ENCODE measurements at places on chromosomes 7 and 10.
A peak's percentile ranks its signal among the peaks of the same experiment; 100 is the strongest.

GRCh38 chr10:112950714-112951358 lies 789 bp downstream of the TCF7L2 start:
- DNase-seq: no peak

DNA sequence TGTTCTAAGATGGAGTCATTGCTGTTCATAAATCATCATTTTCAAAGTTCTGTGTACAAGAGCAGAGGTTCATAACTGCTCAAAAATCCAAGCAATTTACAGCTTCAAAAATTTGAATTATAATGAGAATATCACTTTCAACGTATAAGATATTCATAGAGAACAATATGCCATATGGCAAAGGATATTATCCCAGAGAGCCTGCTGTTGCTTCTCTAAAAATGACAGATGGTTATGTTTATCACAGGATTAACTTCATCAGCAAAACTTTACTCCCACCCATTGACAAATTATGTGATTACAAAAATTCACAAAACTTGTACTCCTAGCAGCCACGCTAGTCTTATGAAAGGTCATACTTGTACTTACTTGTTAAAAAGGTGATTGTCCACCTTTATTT lies 105.1 kb downstream of the PIP4K2A start:
- no peak for DNase-seq

DNA sequence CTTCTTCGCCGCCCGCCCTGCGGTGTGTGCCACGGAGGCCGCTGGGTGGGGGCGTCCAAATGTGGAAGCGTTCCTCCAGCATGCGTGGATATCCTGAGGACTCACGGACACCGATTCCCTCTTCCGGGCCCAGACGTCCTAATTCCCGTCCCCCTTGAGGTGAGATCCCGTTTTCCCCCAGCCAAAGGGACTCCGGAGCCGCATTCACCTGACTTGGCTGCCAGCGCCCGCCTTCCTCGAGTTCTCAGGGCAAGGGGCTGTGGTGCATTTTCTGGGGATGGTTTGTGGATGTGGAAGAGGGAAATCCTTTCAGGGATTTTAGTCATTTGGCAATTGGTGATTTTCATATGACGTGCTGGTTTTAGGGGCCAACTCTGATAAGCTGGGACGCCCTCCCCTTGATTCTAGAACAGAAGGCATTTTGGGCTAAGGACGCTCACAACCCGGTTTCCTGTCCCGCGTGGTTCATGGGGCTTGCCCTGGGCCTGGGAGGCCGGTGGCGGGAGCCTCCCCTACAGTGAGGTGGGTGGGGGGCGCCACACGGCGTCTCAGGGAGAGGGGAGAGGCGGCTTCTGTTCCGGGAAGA lies 165.4 kb downstream of the ACTR3B start:
- DNase-seq: no peak

DNA sequence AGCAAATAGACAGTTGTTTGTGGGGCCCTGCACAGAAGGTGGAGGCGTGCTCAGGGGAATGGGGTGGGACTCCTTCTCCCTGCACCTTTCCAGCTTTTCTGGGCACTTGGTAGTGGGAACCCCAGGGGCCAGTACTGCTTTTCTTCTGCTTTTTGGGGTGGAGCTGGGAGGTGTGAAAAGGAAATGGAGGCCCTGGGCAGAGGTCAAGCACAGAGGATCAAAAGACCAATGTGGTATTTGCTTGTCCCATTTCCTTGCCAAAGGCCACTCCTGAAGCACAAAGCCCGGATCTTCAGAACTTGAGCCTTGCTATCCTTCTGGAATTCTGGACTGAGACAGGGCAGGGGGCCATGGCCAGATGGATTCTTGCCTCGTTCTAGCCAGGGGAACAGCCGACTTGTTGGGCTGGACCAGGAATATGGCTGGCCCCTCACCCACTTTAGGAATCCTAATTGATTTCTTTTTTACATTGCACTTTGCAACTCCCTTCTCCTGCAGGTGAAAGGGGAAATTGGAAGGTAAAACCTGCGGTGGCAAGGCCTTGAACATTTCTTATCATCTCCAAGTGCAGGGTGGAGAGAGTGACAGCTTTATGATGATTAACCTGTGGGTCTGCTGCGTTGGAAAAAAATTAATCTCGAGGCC lies 26.5 kb downstream of the ADRA2A start:
- no peak for DNase-seq

- no peak for DNase-seq
Measured at GRCh38 chr10:63421591-63421990, 44.2 kb downstream of the JMJD1C start.

GRCh38 chr10:13585195-13585751 lies 1.5 kb upstream of the PRPF18 start:
- DNase-seq: no peak

GRCh38 chr10:67772894-67773511 lies 65.0 kb downstream of the DNAJC12 start:
- no peak for DNase-seq

- DNase-seq: no peak
Measured at GRCh38 chr10:124035928-124036558, 57.4 kb downstream of the CHST15 start.

DNA sequence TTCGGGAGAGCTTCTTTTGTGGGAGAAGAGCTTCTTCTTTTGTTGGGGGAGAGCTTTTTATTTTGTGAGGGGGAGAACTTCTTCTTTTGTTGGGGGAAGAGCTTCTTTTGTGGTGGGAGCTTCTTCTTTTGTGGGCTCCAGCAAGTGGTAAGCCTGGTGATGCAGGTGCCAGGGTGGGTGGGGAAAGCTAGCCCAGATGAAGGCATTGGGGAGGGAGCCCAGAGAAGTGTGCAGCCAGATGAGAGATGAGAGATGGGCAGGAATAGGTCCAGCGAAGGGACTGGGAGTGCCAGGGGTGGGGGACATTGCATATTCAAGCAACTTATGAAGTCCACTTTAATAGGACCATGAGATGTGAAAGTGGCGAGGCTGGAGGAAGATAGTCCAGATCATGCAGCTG lies 9.7 kb downstream of the ADRA2A start:
- DNase-seq: no peak

- DNase-seq: no peak
Measured at GRCh38 chr10:114711176-114711868, 53.2 kb upstream of the ABLIM1 start.

DNA sequence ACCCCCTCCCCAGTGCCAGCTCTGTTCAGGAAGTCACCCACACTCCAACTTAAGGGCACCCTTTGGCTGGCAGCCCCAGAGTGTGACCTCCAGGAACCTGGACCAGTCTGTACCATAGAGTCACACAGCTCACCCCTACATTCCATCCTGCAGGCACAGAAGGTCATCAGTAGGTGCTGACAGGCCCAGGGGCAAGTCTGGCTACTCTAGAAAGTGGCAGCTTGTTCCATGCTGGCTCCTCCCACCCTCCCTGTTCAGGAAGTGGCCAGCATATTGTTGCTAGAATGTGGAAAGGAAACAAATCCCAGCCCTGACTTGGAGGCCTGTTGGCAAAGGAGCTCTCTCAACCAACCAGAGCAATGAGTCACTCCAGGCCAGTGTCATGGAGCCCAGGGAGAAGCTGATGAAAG lies 3.2 kb upstream of the NCOA4 start:
- DNase-seq: peak; percentile 85

DNA sequence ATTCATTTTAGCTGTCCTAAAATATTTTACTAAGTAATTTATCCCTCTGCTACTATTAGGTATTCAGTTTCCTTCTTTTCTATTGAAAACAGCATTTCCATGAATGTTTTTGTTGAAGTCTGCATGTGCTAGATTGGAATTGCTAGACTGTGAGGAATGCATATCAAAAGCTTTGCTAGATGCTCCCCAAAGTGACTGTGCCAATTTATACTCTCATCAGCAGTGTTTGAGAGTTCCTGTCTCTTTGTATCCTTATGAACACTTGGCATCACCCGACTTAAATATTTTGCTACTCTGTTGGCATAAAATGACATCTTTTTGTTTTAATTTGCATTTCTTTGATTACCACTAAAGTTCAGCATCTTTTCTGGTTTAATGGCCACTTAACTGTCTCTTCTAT lies 45.0 kb upstream of the PRR15 start:
- no peak for DNase-seq

- DNase-seq: no peak
Measured at GRCh38 chr10:131020775-131021174, 290.7 kb downstream of the TCERG1L start.

DNA sequence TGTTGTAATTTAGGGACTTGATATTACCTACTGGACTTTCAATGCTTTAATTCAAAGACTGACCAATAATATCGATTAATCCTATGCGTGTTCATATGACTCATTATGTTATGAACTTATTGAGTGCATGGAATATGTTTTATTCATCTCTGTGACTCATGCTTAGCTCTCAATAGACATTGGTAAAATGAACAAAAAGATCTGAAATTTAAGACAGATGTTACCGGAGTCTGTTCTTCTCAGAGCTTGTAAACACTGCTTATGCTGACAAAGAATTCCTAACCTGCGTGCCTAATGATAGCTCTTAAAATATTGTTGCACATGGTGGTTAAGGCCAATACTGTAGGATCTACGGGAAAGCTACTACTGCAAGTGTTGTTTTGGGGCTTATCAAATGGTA lies 131.5 kb upstream of the ACBD5 start:
- DNase-seq: no peak

- DNase-seq: no peak
Measured at GRCh38 chr7:25369786-25370185, 141.5 kb upstream of the NPVF start.

GRCh38 chr7:149214020-149214720 lies 18.8 kb downstream of the ZNF282 start:
- DNase-seq: no peak

DNA sequence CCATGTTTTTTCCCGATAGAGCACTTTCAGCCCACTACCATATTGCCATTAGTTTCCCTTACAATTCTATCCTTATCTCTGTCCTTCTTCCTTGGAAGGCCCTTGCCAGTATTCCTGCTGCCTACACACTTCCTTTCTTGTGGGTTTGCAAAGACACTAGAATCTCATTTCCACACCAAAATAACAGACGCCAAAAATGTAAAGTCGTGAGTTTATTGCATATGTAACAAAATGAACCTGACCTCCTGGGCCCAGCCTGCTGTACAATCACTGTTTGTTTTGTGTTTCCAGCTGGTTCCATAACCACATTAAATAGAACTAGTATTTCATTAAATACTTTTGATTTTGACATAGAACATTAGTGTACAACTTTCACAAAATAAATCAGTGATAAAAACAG lies 116.7 kb downstream of the SMURF1 start:
- no peak for DNase-seq

DNA sequence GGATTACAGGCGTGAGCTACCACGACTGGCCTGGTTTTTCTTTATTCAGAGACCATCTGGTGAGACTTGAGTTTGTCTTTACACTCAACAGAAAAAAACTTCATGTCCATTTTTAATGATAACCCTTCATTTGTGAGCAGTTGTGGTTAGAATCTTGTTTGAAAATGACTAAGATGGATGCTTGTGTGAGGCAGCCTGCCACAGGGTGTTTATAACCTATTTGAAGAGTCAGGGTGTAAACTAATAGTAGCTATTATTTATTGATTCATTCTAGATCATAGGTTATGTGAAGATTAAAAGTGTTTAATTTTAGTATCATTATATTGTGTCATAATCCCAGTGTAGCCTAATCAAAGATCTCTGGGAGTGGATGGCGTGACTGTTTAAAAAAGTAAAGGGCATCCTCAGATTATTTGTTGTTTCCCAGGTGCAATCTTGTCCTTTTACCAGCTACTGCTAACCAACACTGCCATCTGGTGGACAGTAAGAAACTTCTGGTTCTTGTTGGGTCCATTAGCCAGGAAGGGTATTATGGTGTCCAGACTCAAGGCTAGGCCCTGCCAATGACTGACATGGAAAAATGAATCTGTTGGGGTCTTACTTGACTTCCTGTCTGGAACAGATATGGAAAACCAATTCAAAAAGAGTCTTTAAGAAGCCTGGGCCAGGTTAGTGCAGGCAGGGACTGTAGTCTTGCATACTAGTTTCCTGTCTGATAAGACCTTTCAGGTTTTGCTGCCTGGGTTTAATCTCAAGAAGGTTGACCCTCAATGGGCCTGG lies 24.9 kb downstream of the NRBF2 start:
- peak; percentile 64 for DNase-seq

DNA sequence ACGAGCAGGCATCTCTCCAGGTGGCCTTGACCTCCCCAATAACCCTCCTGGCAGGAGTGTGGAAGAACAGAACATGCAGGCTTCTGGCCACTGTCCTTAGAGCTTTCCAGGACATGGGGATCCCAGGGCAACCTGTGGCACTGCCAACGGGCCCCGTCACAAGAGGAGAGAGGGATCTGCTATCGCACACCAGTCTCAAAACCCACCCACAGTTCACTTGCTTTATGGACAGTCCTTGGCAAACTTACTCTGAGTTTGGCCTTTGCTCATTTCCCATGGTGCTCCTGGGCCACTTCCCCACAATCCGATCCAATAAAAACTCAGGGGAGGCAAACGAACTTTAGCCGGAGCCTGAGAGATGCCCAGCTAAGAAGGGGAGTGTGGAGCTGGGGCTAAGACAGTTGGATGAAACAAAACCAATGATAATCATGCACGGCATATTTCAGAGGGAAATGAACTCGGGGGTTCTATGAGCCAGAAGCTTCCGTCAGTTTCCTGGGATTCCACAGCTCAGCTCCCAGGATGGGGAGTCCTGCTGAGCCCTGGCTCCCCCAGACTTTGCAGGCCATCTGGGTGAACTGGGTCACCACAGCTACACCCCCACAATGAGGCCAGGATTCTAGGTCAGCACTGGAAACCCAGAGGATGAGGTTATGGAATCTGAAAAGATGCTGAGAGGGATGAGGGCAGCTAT lies 158.4 kb downstream of the NEURL1 start:
- DNase-seq: no peak

- peak; percentile 90 for DNase-seq
Measured at GRCh38 chr7:51139796-51140195, 176.8 kb downstream of the COBL start.

GRCh38 chr10:48224979-48225560 lies 49.4 kb downstream of the FRMPD2 start:
- no peak for DNase-seq

GRCh38 chr10:133276435-133277201 lies at the start of gene ADAM8:
Gene ADAM8, minus strand, starts transcription at chr10:133276868. Its CDS starts 51 bp downstream, at chr10:133276817.
- no peak for DNase-seq

DNA sequence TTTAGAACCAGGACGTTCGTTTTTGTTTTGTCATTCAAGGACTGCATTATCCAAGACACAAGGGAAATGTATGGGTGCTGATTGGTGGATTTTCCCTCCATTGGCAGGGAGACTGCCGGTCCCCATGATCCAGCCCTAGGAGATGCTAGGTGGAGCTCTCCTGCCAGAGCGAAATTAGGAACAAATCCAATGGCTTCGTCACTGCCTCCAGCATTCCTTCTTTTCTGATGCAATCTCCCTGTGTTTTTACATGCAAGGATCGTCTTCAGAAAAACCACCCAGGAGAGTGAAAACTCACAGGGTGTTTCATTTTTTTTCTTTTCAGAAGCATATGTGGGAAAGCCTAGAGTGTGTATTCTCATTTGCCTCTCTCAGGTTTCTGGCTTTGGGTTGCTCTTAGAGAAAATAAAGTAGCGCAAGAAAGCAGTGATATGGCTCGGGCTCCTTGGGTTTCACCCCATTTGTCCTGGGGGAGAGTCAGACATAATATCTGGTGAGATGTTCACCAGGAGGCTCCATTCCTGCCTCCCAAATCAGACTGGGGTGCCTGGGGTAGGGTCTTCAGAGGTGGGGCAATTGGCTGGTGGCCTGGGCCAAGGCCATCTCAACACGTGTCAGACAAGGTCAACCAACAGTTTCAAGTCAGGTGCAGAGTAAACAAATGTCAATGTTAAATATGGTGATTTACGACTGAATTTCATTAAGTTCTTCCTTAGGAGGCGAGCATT lies 450.9 kb upstream of the MKI67 start:
- no peak for DNase-seq

Measured in pulmonary artery endothelial cell (primary cell).